ENCODE measurements at places on chromosomes 3 and 15.

GRCh38 chr15:96564546-96564945 lies 234.0 kb downstream of the NR2F2 start:
- DNase-seq, result no peak

DNA sequence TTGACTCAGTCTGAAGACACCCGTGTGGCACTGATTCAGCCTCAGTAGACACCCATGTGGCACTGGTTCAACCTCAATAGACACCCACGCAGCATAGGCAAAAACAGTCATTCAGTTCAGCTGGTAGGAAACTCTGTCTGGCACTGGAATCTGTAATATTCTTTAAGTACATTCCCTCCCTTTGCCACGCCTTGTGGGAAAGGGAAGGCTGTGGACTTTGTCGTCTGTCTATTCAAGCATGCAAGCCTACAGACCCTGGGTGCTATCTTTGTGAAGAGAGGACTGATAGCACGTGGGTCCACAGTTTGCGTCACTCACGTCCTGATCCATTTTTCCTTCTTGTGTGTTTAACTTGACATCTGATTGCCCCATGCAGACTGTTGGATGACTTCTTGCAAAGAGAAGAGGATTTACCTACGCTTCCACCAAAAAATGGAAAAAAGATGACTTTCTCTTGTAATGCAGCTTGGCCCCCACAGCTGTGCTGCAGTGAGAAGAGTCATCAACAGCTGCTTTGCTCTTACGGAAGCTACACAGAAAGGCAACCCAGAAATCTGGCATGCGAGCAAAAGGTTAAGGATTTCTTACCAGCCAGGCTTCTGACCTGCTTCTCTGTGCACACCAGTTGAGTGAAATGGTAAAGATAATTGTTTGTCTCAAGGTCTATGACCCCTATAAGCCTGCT lies 278.1 kb downstream of the ULK4 start:
- DNase-seq, result no peak

DNA sequence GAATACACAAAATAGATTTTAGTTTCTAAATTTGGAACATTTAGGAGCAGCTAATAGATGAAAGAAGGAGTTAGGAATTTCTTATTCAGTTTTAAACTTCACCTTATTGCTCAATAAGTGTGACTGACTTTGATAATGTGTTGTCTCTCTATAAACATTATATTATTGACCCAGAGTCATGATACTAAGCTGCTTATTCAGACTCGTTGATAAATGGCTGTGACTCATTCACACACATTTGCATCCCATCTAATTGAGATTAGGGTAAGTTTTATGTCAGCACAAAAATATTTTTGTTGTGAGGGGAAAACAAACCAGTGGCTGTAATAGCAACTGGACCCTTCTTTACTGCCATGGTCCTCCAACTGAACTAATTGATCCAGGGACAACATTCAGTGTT lies 137.6 kb downstream of the GOLIM4 start:
- no peak for DNase-seq

- DNase-seq, result no peak
These were observed 505.1 kb downstream of the FHIT start for GRCh38 chr3:60746043-60746638.

- DNase-seq, result no peak
These were observed 40.0 kb upstream of the SCAANT1 start for GRCh38 chr3:63952248-63952594.

DNA sequence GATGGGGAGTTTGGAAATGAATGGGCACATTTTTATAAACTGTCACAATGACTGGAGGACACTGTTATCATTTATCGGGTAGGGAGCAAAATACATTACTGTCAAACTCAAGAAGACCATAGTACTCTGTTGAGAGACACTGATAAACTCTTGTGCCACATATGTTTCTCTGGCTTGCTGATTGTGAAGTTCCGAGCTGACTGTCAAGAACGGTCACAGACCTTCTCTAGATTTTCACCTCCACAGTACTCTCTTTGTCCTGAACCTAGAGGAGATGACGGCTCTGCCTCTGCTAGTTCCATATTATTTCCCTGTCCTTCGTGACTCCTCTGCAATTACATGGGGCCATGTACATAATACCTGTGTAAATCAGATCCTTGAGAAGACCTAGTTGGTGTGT lies 451.9 kb downstream of the LPP start:
- no peak for DNase-seq

DNA sequence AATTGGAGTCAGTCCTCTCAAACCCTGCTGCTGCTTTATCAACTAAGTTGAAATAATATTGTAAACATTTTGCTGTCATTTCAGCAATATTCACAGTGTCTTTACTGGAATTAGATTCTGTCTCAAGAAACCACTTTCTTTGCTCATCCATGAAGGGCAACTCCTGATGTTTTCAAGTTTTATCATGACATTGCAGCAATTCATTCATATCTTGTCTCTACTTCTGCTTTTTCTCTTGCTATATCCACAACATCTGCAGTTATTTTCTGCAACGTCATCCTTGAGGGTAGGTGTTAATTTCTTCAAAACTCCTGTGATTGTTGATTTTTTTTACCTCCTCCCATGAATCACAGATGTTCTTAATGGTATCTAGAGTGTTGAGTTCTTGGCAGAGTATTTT lies 181.6 kb downstream of the EPHA6 start:
- no peak for DNase-seq

GRCh38 chr3:113714702-113715101 lies 18.3 kb upstream of the USF3 start:
- DNase-seq, result no peak

DNA sequence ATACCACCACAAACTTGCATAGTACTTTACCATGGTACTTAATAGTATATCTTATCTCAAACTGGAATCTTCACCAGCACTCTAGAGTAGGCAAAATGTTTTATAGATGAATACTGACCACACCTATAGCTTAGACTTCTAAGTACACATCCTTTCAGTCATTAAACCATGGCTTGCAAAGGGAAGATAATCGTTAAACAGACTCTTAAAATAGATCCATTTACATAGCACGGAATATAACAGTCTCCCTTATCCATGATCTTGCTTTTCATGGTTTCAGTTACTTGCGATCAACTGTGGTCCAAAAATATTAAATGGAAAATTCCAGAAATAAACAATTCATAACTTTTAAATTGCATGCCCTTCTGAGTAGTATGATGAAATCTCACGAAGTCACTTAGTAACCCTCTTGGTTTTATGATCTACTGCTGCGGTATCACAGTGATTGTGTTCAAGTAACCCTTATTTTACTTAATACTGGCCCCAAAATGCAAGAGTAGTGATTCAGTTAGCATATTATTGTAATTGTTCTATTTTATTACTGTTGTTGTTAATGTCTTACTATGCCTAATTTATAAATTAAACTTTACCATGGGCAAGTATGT lies 111.4 kb downstream of the HERC1 start:
- DNase-seq, result no peak

GRCh38 chr15:34768530-34768929 lies 13.7 kb upstream of the GJD2 start:
- no peak for DNase-seq

- DNase-seq, result no peak
These were observed 30.4 kb downstream of the VGLL3 start for GRCh38 chr3:86960550-86960949.

GRCh38 chr15:60406513-60407414 lies 9.0 kb upstream of the ANXA2 start:
- DNase-seq, result no peak
